H4 (cell line): ENCODE measurements at places on chromosomes 3 and 15. TPM values are rescaled to one million over a fixed set of nuclear protein-coding genes. Genes with fewer than 3 reads are reported as not detected.

The SCN10A gene
- not detected in 2 replicates for total RNA-seq

The LNP1 gene
- 4.7 and 7.0 TPM in 2 replicates for total RNA-seq

The TRAT1 gene
- total RNA-seq, result not detected in 2 replicates

- DNase-seq, result peak; percentile 21
Measured at GRCh38 chr3:190526787-190527762, 13.2 kb downstream of the IL1RAP start.

DNA sequence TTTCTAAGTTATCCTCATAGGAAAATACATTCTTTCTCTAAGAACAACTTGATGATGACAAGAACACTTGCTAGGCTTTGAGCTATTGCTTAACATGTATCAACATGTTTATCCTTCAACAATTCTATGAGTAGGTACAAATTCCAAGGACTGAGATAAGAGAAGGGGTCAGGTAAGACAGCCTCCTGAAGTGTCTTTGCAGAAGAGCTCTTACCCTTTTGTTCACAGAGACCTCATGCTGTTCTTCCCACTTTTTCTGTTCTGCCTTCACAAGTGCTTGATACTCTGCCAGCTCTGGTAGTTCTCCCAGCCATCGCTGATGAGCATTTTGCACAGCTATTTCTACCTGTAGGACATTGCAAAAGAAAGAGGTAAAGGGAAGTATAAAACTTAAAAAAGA, 50.9 kb downstream of the CEP152 start:
- no peak for DNase-seq

The SPESP1 gene
- not detected in 2 replicates for total RNA-seq

The SLC2A2 gene
- total RNA-seq, result not detected in 2 replicates

The OIP5 gene
- 40.1 and 42.4 TPM in 2 replicates for total RNA-seq

DNA sequence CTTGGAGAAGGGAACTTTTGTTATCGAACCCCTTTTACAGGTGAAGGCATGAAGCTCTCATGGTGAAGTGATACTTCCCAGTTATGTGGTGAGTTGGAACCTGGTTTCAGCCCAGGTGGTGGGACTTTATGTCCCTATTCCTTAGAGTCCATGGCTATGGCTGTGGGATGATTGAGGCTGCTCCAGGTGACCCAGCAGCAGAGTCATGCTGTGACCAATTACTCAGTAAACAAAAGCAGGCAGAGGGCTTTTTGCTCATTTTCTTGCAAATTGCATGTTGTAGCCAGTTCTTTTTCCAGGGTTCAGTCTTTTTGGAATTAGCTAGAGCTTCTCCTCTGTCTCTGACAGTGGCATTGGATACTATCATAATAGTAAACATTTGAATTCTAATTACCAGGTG, 70.7 kb downstream of the CACNA2D3 start:
- no peak for DNase-seq
